ENCODE measurements at places on chromosomes 4 and X.

- DNase-seq: no peak
Observed at GRCh38 chr4:23035521-23036056, 342.9 kb downstream of the GBA3 start.

DNA sequence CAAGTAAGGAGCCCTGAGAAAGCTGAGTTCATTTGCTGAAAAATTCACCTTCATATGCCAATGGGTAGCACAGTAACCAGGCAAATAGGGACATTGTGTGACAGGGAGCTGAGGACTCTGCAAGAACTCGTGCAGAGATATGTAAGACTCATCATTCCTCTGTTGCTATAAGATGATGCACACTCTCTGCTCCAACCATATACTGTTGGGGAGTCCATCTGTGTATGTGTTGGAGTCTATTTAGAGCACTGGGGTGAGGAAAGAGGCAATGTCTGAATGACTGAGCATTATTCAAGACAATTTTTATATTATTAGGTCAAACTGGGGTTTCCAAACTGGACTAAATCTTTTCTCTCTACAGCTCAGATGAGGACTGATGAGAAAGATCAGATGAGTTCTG is 100.4 kb downstream of the QRFPR start:
- no peak for DNase-seq

- DNase-seq: no peak
Observed at GRCh38 chrX:18864390-18864920, 119.5 kb downstream of the PHKA2 start.

- DNase-seq: no peak
Observed at GRCh38 chr4:99612704-99613103, 38.1 kb downstream of the MTTP start.

DNA sequence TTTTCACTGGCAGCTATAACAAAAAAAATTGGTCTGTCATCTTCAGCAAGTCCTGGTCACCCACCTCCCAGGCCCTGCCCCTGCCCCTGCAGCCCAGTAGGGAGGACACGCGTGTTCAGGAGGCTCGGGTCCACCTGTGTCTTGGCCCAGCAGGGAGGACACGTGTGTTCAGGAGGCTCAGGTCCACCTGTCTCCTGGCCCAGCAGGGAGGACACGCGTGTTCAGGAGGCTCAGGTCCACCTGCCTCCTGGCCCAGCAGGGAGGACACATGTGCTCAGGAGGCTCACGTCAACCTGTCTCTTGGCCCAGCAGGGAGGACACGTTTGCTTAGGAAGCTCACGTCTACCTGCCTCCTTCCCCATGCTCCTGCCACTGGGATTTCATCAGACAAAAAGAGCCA is 44.9 kb downstream of the HTT-AS start:
- no peak for DNase-seq

Data from immature natural killer cell (primary cell).